ENCODE measurements at places on chromosomes 2 and 18. TPM values are rescaled to one million over a fixed set of nuclear protein-coding genes. Genes with fewer than 3 reads are reported as not detected.

- H3K36me3 ChIP-seq: peaks cover 4% of the 10 kb centered on the region
- peaks cover 34% of the 10 kb centered on the region for H3K4me1 ChIP-seq
- peak; percentile 78 for DNase-seq
- peaks cover 2% of the 10 kb centered on the region for H3K27me3 ChIP-seq
These were observed 8.8 kb downstream of the RTP5 start for GRCh38 chr2:241877989-241878970.

- no peak overlapping the region for H3K4me3 ChIP-seq
- H3K27me3 ChIP-seq: no peaks in the 10 kb centered on the region
- no peak overlapping the region for H3K27ac ChIP-seq
- no peaks in the 10 kb centered on the region for H3K4me1 ChIP-seq
These were observed 15.5 kb upstream of the PDK1 start for GRCh38 chr2:172540421-172540820.

DNA sequence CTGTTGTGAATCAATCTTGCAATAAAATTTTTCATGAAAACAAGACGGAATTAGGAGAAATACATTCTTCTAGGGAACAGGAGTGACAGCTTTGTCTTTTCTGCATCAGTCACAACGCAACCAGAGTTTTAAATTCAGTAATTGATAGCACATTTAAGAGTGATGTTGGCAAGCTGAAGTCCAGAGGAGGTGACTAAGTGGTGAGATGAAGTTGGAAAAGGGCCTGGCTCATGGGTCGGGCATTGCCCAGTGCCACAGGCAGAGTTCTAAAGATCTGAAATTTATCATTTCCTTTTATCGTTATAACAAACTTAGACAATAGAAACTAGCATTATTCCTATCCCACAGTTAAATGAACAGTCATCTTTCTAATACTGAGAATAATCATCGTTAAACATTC, 764.6 kb upstream of the ZEB2 start:
- DNase-seq: no peak
- H3K27ac ChIP-seq: no peak overlapping the region
- no peak overlapping the region for H3K4me3 ChIP-seq
- H3K36me3 ChIP-seq: no peaks in the 10 kb centered on the region
- no peaks in the 10 kb centered on the region for H3K4me1 ChIP-seq

GRCh38 chr2:128734521-128735295, 416.0 kb upstream of the HS6ST1 start:
- H3K4me1 ChIP-seq: peaks cover 25% of the 10 kb centered on the region
- peak overlapping the region; percentile 66 for H3K27ac ChIP-seq
- H3K36me3 ChIP-seq: no peaks in the 10 kb centered on the region
- DNase-seq: peak; percentile 49
- H3K27me3 ChIP-seq: peaks cover 17% of the 10 kb centered on the region
- peak overlapping the region; percentile 23 for H3K4me3 ChIP-seq

- DNase-seq: no peak
- peaks cover 23% of the 10 kb centered on the region for H3K4me1 ChIP-seq
- H3K27me3 ChIP-seq: no peaks in the 10 kb centered on the region
These were observed 1.8 kb downstream of the MPV17 start for GRCh38 chr2:27320958-27321543.

DNA sequence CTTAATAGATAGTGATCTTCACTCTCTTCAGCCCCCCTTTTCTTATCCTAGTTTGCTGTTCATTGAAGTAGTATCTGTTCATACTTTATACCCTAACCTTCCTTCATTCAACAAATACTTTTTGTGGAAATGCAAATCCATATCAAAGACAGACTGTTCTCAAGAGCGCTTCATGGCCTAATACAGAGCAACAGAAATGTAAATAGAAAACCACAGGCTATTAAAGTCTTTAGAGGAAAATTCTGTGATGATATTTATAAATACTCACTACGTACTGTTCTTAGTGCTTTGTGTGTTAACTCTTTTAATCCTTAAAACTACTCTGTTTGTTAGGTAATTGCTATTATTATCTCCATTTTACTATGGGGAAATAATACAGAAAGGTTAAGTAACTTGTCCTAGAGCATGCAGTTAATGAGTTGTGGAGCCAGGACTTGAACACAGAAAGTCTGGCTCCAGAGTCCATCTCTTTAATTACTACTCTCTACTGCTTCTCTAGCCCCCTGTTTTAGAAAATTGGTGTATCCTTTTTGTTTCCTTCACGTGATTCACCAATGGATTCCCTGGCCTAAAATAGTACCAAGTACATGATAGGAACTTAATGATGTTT, 2.9 kb downstream of the MDH1 start:
- H3K27ac ChIP-seq: no peak overlapping the region
- H3K4me3 ChIP-seq: no peak overlapping the region
- no peaks in the 10 kb centered on the region for H3K27me3 ChIP-seq
- peaks cover 31% of the 10 kb centered on the region for H3K36me3 ChIP-seq
- peaks cover 37% of the 10 kb centered on the region for H3K4me1 ChIP-seq

DNA sequence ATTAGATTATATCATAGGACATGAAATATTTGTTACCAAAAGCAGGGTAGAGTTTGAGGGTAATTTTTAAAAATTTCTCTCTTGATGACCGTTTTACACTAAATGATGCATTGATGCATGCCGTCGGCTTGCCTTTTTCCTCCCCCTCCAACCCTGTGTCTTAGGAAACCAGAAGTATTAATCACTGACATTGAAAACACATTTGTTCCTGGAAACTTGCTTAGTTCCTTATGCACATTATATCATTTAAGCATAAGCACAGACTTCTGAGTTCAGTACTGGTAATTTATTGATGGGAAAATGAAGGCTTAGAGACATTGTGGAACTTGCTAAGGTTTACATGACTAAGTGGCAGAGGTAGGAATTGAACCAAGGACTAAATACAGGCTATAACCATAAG, 206.3 kb upstream of the SPHKAP start:
- H3K4me3 ChIP-seq: no peak overlapping the region
- H3K27me3 ChIP-seq: no peaks in the 10 kb centered on the region
- no peak overlapping the region for H3K27ac ChIP-seq
- no peaks in the 10 kb centered on the region for H3K4me1 ChIP-seq

GRCh38 chr18:58541789-58542425, 87.0 kb downstream of the ALPK2 start:
- peaks cover 3% of the 10 kb centered on the region for H3K27me3 ChIP-seq
- no peak overlapping the region for H3K27ac ChIP-seq
- DNase-seq: peak; percentile 44
- H3K4me3 ChIP-seq: no peak overlapping the region
- peaks cover 41% of the 10 kb centered on the region for H3K4me1 ChIP-seq

GRCh38 chr2:73897240-73897583, 4.4 kb downstream of the ACTG2 start:
- no peaks in the 10 kb centered on the region for H3K36me3 ChIP-seq
- H3K4me3 ChIP-seq: no peak overlapping the region
- no peak for DNase-seq
- H3K4me1 ChIP-seq: peaks cover 50% of the 10 kb centered on the region
- peaks cover 2% of the 10 kb centered on the region for H3K27me3 ChIP-seq
- H3K27ac ChIP-seq: peak overlapping the region; percentile 87

The SH3RF3 gene
- 0.08 TPM for total RNA-seq

Measured in activated CD4-positive, alpha-beta T cell treated with anti-CD3 and anti-CD28 coated beads, Interleukin-2, amount 10 ng/mL, durations not matched to agents 7 days and 5 days (primary cell).